ENCODE measurements at places on chromosomes 11 and 22.

GRCh38 chr11:68936676-68937620 lies 33.3 kb downstream of the IGHMBP2 start:
- DNase-seq: no peak

DNA sequence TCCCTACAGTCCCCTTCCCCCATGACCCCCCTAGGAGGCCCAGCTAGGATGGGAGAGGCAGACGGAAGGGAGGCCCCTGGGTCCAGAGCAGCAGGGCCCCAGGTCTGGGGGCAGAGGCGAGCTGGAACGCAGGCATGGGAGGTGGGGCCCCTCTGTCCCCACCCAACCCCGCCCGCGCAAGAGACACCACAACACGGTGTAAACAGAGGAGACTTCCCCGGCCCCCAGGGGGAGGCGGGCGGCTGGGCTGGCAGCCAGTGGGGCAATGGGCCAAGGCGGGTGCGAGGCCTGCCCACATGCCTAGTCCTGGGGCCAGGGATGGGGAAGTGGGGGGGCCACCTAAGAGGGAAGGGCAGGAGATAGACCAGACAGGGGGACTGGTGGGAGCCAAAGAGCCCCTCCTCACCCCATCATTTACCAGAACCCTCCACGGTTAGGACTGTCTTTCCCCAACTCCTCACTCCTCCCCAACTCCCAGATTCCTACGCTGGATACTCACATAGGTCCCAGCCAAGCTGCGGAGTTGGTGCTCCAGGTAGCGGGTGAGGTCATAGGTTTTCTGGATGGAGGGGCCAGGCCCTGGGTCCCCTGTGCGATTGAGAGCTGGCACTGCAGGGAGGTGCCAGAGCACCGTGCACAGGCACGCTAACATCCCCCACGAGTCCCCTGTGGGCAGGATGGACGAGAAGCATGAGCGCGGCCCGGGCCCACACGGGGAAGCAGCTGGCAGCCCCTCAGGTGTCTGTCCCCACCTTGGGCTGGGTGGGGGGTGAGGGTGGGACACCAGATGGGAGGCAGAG lies 6.2 kb downstream of the CLCF1 start:
- no peak for DNase-seq

DNA sequence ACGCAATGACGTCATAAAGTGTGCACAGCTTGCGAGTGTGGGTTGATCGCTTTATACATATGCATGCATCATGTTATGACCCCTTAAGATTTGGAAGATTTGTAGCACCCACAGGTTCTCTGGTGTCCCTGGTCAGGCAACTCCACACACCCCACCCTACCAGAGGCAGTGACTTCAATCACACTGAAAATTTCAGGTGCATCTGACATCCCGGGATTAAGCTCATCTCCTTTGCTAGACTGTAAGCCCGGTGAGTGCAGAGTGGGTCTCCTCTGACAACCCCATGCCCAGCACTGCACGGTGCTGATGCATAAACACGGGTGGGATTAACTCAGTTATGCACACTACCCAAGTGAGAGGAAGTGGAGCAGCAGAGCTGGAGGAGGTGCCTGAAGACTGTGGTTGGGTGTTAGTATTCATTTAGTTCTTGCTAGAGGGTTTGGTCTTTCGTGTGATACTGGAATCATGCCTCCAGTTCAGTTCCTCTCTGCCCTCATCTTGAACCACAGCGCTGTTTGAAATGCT lies 6.5 kb downstream of the ARSA start:
- no peak for DNase-seq

- DNase-seq: no peak
Observed at GRCh38 chr11:34972892-34973291, 56.5 kb downstream of the PDHX start.

DNA sequence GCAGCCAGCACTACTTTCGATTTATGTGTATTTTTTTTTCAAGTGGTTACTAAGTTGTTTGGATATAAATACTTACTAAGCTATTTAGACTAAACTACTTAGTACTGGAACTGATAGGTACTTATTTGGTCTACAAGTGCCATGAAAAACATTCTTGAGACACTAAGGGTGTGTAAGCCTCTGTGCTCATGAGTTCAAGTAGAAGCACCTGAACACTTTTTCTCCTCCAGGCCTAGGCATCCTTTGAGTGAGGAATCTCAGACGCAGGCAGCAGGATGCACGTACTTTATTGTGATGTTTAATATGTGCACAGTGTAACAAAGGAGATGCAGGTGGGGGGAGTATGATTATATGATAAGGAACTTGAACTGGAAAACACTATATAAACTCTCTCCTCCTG lies 7.8 kb downstream of the TESMIN start:
- no peak for DNase-seq

DNA sequence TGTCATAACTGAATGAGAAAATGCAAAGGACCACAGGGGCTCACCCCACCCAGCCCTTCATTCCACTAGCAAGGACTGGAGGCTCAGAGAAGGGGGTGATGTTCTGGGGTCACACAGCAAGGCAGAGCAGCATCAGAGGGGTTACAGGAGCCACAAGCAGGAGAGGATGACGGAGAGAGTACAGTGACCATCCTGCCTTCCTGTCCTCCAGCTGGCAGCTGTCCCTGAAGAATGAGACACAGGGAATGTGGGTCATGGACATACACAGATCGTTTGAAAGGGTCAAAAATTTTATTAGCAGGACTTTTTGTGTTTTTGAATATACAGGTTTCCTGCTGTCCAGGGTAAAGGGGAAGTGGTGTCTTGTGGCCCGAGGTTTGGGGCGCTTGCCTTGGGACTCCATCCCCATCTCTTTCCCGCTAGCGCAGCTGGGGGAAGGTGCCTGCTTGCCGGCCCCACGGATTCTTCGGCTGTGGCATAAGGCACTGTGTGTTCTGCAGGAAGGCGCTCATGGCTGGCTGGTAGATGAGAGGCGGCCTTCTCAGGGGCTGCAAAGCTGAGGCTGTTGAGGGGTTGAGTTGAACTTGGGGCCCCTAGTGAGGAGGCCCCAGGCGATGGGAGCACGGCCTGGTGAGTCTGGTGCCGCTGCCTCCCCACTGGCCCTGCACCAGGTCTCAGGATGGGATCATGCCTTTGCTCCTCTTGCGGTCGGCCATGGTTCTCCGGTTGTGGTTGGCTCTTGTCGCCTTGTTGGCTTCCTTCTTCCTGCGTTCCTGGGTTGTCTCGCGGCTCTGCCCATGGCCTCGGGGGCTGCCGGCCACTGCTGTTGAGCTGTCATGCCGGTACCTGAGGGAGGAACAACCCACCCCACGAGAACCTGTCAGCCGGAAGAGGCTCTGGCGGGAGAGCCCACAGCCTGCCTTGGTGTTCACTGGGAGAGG lies 21.4 kb downstream of the UQCR10 start:
- DNase-seq: no peak

GRCh38 chr11:2857276-2857675 lies 28.3 kb downstream of the CDKN1C start:
- no peak for DNase-seq

DNA sequence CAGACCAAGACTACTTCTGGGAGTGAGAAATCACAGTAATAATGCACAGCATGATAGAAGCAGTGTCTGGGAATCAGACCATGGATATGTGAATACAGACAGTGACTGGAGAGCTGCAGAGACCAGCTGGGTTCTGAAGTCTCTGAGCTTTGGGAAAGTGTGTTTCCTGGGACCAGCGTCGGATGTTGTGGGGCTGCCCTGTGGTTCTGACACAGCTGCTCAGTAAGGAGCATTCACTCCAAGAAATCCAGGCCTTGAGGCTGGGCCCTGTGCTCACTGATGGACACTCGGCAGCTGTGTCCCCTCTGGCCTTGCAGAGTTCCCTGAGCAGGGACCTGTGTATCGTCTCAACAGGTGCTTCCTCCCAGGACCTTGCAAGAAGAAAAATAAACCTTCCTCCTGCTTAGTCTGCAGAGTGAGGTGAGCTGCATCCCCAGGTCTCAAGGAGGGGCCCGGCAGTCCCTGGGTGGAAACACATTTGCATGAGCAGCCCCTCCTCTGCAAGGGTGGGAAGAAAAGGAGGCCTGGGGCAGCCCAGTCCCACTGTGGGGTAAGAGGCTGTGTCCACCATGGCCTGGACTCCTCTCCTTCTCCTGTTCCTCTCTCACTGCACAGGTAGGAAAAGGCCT lies 107.9 kb downstream of the VPREB1 start:
- DNase-seq: no peak

GRCh38 chr11:113271551-113272245 lies 42.7 kb upstream of the TTC12 start:
- no peak for DNase-seq

DNA sequence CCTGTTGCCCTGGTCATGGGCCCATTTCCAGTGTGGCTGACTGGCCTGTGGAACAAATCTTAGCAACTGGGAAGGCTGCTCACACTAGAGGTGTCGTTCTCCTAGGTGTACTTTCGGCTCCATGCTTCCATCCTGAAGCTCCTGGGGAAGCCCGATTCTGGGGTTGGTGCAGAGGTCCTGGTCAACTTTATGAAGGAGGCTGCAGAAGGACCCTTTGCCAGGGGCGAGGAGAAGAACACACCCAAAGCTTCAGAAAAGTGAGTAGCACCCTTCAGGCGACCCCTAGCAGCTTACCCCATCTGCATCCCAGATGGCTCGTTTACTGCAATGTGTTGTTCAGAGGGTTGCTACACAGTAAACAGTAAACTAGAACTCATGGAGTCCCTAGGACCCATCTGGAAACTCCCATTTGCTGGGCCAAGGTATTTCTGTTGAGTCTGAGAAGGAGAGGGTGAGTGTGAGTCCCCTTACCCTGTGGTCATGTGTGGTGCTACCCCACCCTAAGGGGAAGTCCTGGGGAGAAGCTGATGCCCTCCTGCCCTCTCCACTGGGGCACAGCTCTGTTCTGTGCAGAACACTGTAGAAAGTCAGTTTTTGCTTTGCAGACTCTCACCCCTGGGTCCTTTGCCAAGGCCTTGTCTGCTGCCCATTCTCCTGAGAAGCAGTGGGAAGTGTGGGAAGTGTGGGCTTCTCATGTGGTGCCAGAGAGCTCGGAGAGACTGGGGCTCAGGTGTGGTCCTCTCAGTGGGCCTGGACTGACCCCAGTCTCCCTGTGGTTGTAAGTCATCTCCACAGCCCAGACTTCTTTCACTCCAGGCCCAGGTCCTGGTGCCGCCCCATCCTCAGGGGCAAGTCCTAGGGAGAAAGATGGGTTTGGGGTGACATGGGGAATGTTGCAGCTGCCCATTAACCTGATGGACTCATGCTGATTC lies 85.0 kb downstream of the CABIN1 start:
- DNase-seq: no peak

- no peak for DNase-seq
Observed at GRCh38 chr22:47275605-47276449, 513.4 kb downstream of the TBC1D22A start.

DNA sequence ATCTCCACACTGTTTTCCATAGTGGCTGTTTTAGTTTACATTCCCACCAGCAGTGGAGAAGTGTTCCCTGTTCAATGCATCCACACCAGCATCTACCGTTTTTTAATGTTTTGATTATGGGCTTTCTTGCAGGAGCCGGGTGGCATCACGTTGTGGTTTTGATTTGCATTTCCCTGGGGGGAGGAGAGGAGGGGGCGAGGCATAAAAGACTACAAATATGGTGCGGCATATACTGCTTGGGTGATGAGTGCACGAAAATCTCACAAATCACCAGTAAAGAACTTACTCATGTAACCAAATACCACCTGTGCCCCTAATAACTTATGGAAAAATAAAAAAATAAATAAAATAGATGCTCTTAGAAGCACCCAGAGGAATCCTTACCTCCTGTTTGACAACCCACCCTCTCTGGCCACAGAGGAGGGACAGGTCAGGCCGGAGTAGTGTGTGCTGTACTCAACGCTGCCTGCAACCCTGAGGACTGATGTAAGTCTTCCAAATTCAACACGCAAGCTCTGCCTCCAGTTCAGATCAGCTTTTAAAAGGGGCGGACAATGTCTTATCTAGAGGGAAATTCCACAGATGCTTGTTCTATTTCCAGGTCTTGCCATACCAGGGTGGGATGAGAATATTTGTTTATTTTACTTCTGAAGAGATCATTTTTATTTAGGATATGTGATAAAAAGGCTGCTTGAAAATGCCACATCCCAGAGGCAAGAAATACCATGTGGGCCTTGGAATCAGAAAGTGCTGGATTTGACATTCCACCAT lies 329.6 kb upstream of the B3GAT1 start:
- DNase-seq: no peak

GRCh38 chr11:79321263-79321662 lies 119.6 kb downstream of the TENM4 start:
- DNase-seq: no peak
